Stimulated activated CD8-positive, alpha-beta memory T cell treated with anti-CD3 and anti-CD28 coated beads, Interleukin-7, amount 100 ng/mL, for 1 hour (primary cell): ENCODE measurements at places on chromosomes 5 and 9.

GRCh38 chr5:116765441-116765840 lies 190.8 kb upstream of the SEMA6A start:
- DNase-seq: no peak

GRCh38 chr9:75599126-75599525 lies 291.3 kb upstream of the PCSK5 start:
- DNase-seq: no peak

GRCh38 chr5:169599451-169599850 lies 15.9 kb downstream of the SPDL1 start:
- DNase-seq: no peak

DNA sequence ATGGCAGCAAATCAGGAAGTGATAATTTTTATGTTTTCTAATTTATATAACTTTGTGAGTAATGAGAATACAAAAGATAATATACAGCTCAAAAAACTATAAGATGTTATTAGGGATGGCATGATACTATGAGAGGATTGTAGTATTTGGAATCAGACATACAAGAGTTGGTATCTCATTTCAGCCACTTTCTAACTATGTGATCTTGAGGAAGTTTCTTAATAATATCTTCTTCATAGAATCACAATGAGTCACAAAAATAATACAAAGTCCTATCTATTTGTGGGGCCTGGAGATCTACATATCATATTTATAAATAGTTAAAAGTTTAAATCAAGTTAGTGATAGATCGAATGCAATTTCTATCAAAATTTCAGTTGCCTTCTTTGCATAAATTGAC lies 23.7 kb upstream of the TMED7 start:
- no peak for DNase-seq

- DNase-seq: no peak
Observed at GRCh38 chr9:136187683-136188586, 17.0 kb downstream of the LHX3 start.

- no peak for DNase-seq
Observed at GRCh38 chr9:136416427-136416826, 6.0 kb downstream of the PMPCA start.

- DNase-seq: no peak
Observed at GRCh38 chr5:126359884-126360283, 63.3 kb upstream of the GRAMD2B start.

- no peak for DNase-seq
Observed at GRCh38 chr5:66702426-66702825, 106.2 kb downstream of the MAST4 start.

DNA sequence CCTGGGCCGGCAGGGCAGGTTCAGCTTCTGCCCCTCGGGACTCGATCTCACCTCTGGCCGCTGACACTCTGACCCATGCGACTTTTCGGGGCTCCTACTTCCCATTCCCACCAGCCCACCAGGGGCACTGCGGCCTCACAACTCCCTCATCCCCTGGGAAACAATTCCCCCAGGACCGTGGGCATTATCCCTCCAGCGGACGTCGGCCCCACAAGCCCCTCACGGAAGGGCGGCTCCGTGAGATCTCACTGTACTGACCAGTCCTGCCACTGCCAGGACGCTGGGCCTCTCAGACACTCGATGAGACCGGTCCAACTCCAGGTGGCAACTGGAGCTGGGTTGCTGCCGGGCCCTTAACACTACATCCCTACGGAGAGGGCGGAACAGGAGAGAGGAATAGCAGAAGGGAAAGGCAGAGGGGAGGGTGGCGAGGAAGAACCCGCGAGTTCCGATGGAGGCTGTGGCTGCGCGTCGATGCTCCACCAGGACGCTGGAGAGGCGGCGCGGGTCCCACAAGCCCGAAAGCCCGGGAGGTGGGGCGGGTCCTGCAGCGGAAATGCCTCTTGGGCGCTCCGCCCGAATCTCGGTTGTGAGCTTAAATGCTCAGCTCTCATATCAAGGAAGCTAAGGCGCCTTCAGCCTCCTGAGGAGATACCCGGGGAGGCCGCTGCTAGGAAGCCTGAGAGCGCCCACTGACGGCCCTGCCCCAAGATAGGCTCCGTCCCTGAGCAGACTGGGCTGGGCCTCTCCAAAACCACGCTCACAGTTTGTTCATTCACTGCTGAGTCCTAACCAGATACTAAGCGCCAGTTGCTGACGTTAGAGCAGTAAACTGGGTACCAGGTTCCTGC lies 36.3 kb downstream of the VCP start:
- DNase-seq: no peak

DNA sequence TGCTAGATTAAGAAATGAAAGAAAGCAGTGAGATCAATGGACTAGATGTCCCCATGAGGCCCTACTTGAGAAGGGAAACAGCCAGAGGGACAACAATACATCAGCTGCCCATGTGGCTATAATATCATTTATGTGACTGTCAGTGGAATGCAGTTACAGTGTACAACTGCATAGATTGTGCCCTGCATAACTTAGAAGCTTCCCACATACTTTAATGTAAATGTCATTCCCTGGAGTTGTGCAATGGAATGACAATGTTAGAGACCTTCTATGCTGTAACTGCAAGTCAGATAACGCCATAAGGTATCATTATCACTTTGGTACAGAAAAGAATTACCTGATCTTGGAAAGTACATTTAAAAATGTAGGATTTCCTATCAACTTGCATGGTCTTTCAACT lies 67.4 kb downstream of the FBN2 start:
- no peak for DNase-seq
